ENCODE measurements at places on chromosomes 6 and 20.
A peak's percentile ranks its signal among the peaks of the same experiment; 100 is the strongest.

DNA sequence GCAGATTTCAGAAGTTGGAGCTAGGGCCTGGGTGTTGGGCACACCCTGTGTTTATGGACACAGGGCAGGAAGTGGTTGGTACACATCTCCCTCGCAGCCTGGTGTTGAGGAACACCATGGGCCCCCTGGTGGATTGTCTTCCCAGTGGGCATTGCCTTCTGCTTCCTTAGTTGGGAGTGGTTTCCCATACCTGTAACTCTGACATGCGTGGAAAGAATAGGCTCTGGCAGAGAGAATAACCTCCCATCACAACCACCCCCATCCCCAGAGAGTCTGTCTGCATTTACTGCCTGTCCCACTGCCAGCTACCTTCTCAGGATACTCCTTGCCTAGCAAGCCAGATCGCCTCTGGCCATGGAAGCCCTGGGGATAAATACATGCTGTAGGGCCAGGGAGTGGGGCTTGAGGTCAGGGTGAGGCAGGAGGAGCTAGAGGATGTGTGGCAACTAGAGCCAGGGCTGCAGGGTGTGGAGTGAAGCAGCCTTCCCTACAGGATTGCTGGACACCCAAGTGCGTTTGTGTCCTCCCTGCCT is 14.7 kb downstream of the LRRC73 start:
- peak; percentile 45 for DNase-seq

DNA sequence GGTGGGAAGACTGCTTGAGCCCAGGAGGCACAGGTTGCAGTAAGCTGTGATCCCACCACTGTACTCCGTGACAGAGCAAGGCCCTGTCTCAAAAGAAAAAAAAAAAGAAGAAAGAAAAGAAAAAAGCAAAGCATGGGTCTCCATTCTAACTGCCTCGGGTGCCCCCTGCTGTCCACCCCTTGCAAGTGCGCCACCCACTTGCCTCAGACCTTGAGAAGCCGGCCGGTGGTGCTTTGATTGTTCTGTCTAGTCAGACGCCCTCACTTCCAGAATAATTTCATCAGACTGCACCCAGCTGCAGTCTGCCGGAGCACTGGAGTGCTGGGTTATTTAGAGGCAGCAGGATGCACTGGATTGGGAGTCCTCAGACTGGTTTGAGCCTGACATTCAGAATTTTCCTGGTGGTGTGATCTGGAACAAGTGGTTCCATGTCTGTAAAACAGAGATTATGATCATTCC is 17.6 kb upstream of the TM9SF4 start:
- DNase-seq: peak; percentile 80

DNA sequence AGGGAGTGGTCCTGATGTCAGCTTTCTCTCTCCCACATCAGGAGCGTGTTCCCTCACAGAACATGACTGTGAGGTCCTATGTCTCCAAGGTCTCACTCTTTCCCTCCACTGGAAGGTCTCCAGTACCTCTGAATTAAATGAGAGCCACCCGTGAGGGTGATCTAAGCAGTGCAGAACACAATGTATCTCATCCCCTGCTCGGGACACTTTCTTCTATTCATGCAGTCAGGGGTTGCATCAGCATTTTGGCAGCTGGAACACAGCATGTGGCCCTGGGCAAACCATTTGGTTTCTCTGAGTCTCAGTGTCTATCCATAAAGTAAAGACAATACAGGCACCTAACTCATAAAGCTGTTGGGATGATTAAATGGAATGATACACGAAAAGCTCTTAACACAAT is 34.2 kb downstream of the MAFB start:
- no peak for DNase-seq

- DNase-seq: no peak
These were observed 9.2 kb downstream of the GUCA1B start for GRCh38 chr6:42185597-42185996.

DNA sequence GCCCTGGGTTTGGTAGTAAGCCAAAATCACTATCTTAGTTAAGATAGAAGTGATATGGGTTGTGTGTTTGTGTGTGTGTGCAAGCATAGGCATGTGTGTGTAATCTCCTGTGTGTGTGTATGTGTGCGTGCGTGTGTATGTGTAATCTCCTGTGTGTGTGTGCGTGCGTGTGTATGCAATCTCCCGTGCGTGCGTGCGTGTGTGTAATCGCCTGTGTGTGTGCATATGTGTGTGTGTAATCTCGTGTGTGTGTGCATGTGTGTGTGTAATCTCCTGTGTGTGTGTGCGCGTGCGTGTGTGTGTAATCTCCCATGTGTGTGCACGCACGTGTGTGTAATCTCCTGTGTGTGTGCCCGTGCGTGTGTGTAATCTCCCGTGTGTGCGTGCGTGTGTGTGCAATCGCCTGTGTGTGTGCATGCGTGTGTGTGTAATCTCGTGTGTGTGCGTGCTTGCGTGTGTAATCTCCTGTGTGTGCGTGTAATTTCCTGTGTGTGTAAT is 219.3 kb upstream of the GGTLC1 start:
- no peak for DNase-seq

DNA sequence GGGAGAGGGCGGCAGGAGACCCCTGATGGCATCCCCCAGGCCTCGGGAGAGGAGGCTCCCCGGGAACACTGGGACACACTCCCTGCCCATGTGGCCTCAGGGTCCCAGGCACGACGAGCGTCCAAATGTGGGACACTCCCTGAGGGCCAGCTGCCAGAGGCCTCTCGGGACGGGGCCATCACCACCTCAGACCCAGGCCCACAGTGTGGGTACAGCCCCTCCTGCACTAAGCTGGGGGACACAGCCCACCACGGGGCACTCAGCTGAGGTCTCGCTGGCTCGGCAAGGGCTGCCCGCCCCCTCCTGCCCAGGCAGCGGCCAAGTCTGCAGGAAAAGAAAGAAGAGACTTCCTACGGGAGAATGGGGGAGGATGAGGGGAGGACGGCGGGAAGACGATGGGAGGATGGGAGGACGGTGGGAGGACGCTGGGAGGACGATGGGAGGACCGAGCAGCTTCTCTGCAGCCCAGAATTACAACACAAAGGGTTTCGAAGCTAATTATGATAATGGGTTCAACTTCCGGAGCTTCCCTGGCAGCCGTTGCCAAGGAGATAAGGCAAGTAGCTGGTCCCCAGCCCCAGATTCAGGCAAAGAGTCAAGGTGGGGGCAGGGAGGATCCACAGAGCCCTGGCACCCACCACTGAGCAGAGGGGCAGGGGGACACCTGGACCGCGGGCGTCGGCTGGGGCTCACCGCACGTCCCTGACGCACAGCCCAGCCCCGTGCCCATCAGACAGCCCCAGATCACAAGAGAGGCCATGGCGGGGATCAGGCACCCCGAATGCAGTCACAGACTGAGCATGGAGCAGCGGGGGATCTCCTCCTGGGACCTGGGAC is 17.5 kb downstream of the KCNQ2 start:
- DNase-seq: no peak

- no peak for DNase-seq
These were observed 114.4 kb downstream of the SLC23A2 start for GRCh38 chr20:4886771-4887527.

GRCh38 chr6:113570641-113571040 is 286.5 kb upstream of the MARCKS start:
- DNase-seq: no peak

GRCh38 chr20:41818991-41819390 is 200.8 kb upstream of the CHD6 start:
- no peak for DNase-seq

DNA sequence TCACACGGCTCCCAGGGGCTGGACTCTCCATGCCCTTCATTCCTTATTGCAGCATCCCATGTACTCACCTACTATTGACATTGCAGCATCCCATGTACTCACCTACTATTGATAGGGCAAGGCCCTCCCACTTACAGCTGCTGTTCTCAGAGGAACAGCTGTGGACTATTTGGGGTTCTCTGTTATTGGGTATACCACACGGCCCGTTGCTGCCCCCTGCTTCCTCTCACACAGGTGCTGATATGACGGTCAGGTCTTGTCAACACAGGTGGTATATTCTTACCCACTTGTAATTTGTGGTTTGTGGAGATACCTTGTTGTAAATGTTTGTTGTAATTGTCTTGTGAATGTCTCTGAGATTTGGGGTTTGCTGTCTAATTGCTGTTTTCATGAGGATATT is 18.8 kb downstream of the ALDH5A1 start:
- DNase-seq: no peak

- DNase-seq: no peak
These were observed 84.1 kb downstream of the PHIP start for GRCh38 chr6:78993955-78994354.

All from activated CD4-positive, alpha-beta memory T cell treated with anti-CD3 and anti-CD28 coated beads, Interleukin-2, amount 10 ng/mL, durations not matched to agents 7 days and 5 days (primary cell).